ENCODE measurements at places on chromosomes 7 and 10.

- no peak for DNase-seq
These were observed 123.5 kb upstream of the AGR3 start for GRCh38 chr7:17005271-17005670.

DNA sequence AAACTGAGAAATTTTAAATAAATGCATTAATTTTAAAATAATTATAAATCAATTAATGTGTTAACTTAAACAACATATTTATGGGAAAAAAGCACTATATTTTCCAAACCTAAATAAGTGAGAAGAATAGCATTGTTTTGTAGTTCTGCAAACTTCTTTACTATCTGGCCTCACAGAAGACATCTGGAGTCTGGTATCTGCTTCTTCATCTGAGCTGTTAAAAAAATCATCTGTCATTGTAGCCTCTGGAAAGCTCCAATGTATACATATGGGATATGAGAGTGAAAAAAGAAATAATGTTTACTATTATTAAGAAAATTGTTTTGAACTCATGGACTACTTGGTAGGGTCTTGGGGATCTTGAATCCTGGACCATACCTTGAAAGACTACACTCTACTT is 32.2 kb downstream of the CTTNBP2 start:
- DNase-seq, result no peak

- no peak for DNase-seq
These were observed 22.5 kb downstream of the ADCY1 start for GRCh38 chr7:45596665-45597095.

GRCh38 chr7:151315038-151315655 is 26.5 kb upstream of the NUB1 start:
- DNase-seq, result peak; percentile 35

DNA sequence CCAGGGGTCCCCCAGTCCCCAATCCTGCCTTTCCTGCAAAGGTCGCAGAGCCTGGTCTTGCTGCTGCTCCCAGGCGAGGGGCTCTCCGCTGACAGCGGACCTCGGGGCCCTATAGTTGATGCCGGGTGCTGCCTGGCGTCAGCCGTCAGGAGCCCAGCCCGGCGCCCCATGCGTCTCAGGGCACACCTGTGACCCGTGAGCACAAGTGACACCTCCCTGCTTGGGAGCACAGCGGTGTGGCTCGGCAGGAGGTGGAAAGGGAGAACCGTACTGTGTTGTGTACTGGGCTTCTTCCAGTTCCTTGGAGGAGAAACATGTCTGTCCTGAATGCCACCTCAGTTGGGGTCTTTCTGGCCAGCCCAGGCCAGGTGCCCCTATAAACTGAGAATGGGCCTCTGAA is 56.7 kb downstream of the LHPP start:
- no peak for DNase-seq

DNA sequence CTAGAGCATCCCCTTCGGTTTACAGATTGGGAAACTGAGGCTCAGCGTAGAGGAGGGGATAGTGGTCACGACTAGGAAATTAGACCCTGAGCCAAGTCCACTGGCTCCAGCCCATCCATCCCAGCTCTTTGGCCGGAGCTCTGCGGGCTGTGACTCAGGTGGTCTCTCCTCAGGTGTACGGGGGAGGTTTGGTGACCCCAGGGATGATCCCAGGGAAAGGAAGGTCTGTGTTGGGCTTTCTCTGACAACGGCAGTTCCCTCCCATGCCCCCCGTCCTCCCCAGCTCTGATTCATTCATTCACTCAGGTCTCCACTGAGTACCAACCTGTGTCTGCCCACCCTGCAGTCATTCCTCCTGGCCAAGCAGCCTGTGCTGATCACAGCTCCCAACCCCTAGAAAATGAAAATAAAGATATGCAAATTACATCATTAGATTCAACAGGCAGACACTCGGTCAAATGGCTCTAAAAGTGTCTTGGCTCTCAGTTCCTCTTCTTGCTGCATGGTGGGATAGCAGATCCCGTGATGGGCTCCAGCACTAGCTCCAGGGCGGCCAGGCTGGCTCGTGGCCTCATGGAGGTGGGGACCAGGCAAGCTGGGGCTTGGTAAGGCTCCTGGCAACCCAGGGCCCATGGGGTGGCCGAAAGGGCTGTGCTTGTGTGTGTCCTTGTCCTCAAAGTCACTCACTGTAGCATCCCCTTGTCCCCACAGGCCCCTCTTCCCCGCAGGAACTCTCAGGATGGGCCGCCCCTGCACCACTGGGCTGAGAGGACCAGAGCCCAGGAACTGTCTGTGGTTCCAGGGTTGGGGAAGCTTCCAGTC is 37.8 kb downstream of the CLRN3 start:
- no peak for DNase-seq

GRCh38 chr10:24894309-24894708 is 58.1 kb downstream of the PRTFDC1 start:
- no peak for DNase-seq
